Activated B cell treated with CpG ODN at 0.5 μM for 24 hours (primary cell): ENCODE measurements at places on chromosomes 12 and 14. TPM values are rescaled to one million over a fixed set of nuclear protein-coding genes. Genes with fewer than 3 reads are reported as not detected.

GRCh38 chr12:108232565-108232964, 103.5 kb downstream of the WSCD2 start:
- no peak for DNase-seq

DNA sequence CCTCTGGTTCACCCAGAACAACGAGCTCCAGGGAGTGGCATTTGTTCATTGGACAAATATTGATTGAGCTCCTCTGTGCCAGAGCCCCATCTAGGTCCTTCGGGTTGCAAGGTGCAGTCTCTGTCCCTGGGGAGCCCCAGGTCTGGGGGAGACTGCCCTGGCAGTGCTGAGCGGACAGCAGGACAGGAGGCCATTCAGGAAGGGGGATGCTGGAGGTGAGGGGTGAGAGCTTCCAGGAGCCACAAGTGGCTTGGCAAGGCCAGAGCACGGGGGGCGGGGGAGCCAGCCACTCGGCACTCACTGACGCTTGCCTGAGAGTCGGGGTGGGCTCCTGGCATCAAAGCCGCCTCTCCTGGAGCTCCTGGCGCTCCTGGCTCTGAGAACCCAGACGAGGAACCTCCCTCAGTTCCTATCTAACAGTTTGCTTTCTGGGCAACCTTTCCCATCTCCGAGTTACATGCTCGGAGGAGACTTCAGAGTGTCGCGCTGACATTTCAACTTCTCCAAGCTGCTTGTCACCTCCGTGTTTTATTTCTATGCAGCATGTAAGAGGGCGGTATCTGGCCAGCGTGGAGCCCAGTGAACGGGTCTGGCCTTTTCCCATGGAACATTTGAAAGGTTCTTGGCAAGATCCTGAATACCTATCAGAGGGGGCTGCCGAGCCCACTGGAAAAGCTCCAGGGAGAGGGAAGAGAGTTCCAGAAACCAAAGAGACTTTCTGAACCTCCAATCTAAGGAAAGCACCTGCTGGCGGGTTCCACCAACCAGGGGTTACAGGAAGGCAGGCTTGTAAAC, 62.0 kb upstream of the BCL11B start:
- no peak for DNase-seq

GRCh38 chr14:83913476-83913875, 1616.5 kb upstream of the FLRT2 start:
- no peak for DNase-seq

DNA sequence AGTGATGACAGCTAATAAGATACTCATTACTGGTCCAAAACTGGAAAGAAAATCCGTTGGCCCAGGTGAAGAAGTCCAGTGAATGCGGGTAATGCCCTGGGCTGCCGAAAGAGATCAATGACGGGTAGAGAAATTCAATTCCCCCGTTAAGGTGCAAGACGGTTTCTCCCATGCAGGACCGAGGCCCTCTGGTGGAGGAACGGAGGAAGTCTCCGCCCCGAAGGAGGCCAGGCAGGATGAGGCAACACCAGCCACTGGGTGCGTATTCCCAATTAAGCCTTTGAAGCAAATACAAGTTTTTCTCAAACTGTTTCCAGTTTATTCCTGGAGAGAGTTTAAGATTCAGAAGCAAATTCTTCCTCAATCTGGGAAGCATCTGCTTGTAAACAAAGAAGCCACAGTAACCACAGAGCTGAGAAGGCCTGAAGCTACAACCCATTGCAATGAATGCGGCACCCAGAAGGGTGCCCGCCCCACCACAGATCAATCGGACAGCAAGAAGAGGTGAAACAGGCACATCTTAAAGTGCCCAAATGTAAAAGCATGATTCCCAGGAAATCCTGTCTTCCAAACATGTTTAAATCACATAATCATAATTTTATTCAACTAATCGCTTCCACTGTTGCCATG, 118.5 kb downstream of the TTC7B start:
- peak; percentile 37 for DNase-seq

GRCh38 chr14:92877757-92878431, 45.1 kb upstream of the CHGA start:
- DNase-seq: no peak

DNA sequence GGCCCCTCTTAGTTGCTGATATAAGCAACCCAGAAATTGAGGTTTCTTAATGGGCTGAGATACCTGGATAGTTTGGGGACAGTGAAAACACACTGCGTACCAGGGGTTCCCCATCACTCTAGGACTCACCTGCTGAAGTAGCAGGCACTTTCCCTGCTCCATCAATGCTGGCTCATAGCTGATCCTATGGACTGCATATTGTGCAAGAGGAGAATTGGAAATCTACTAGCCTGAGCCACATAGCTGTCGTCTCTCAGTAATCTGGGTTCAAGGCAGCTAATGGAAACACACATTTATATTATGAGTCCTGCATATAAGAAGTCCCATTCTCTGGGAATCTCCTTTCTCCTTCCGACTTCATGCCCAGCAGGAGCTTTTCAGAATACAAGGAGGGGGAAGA, 7.3 kb upstream of the DUSP6 start:
- no peak for DNase-seq

- no peak for DNase-seq
Observed at GRCh38 chr14:31700282-31701074, 139.3 kb downstream of the NUBPL start.

DNA sequence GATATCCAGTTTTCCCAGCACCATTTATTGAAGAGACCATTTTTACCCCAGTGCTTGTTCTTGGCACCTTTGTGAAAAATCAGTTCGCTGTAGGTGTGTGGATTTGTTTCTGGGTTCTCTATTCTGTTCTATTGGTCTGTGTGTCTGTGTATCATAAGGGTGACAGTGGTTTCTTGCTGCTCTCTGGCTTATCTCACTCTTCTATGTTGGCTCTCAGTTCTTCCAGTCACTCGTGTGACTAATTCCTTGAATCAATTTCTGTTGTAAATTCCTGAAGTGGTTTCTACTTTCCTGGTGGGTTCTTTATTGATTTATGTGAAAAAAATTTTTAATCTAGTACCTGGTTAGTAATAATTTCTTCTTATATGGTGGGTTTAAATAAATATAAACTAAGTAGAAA, 58.3 kb downstream of the OTOGL start:
- DNase-seq: no peak

DNA sequence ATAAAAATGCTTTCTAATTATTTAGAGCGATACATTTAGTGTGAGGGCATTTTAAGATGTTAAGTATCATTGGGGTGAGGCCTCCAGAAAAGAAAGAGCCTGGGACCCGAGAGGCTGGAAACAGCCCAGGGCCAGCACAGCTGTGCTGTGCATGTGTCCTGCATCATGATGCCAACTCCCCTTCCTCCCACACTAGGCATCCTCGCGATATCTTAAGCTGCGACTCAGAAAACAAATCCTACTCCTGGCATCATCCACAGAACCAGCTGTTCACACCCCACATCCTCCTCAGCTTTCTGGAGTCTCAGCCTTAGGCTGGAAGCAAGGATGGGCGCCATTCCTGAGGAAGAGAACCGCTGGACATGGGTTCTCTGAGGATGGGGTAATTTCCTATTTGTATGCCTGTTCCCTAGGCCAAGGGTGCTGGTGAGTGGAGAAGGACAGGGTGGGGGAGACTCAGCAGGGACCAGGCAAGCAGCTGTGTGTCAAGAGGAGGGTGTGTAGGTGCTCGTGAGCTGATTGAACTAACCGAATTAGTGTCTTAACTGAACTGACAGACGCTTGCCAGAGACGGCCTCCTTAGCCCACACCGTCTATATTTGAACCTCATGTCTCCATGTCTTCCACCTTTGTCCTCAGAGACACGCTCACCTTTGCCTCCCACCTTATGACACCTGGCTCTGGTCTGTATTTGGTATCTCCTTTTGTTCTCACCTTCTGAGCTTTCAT, 15.6 kb upstream of the MCRS1 start:
- no peak for DNase-seq

- no peak for DNase-seq
Observed at GRCh38 chr14:23722675-23723074, 86.5 kb downstream of the DHRS2 start.

- DNase-seq: no peak
Observed at GRCh38 chr12:25051171-25051570, 102.3 kb upstream of the BCAT1 start.

DNA sequence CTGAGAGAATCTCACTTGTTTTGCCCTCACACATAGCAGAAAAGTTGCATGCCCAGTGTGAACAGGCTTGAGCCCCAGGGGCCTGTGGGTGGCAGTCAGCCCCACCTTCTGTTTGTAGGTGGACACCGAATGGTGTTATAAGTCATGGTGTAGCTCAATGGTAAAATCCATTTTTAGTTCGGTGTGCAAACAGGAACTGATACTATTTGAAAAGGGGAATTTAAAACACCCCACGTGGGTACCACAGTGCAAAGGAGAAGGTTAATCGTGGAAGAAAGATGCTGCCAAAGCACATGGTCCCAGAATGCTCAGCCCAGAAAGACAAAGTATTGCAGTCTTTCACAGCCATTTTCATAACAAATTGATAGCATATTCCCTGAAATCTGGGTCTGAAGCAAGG, 71.8 kb upstream of the GZMB start:
- no peak for DNase-seq

DNA sequence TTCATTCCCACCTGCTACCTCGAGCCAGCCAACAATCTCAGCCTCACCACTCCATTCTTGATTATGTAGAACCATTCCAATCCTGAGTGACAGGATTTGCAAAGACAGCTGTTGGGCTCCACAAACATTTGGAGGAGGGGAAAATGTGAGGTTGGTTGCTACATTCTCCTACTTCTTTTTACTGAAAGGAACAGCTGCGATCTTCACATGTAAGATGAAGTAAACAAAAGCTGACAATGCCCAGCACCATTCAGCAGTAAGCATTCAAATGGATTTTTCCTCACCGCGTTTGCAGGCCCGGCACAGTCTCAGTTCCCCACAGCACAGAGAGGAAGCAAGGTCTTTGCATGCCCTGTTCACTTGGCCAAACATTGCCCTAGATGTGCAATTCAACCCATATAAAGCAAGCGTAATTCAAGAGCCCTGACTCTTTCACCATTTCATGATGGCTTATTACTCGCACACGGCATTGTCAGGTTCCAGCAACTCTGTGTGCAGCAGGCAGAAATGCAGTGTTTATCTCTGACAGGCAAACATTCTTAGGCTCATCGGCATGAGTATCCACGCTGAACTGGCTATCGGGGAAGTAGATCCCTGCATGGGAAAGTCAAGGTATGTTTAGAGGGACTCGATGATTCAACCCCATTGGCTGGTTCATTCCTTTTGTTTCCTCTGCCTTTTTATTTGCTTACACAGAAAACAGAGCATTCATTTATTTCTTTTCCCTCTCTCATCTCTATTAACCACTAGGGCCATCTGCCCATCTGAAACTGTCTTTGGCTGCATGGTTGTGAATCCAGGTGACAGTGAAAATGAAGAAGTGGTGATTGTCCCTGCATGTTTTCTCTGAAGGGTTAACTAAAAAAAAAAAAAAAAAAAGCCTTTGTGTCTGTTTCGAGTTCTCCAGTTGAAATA, 236.1 kb upstream of the PLEKHG7 start:
- DNase-seq: peak; percentile 51

GRCh38 chr14:88049266-88049665, 44.3 kb downstream of the GPR65 start:
- DNase-seq: no peak

- no peak for DNase-seq
Observed at GRCh38 chr12:122126342-122126635, 47.7 kb downstream of the IL31 start.

DNA sequence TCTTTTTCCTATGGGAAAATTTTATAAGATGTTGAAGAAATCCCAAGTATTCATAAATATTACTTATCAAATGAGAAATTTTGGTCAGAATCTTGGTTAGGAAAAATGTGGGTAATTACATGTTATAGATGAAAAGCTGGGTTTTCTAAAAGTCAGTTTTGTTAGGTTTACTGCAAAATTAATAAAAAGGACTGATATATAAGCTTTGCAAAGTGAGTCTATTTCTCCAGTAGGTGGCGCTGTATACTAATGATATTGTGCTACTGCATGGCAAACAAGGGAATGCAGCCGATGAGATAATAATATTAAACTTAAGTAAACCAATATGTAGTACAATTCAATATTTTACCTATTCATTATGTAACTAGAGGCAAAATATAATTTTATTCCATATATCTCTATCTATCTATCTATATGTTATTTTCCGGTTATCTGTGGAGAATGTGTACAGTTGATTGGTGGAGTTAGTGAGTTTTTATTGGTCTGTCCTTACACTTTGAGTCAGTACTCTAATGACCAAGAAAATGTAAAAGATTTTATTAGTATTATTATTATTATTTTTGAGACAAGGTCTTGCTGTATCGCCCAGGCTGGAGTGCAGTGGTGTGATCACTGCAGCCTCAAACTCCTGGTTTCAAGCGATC, 32.9 kb downstream of the MIPOL1 start:
- DNase-seq: no peak

DNA sequence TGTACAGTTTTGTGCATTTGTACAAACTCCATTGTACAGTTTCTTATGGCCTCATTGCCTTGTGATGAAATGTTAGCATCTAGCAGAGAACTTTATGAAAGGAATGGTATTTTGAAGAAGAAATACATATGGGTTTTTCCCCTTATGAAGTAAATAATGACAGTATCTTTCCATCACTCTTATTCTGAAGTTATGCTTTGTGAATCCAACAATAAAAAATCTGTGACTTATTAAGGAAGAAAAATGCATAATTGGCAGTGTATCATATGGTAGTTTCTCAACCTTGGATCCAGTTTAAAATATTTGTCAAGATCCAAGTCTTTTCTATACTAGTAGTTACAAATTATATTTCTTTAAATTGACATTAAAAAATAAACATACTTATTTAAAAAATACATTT, 859.1 kb upstream of the FLRT2 start:
- no peak for DNase-seq

GRCh38 chr12:41709463-41710285, 435.0 kb downstream of the GXYLT1 start:
- DNase-seq: no peak

DNA sequence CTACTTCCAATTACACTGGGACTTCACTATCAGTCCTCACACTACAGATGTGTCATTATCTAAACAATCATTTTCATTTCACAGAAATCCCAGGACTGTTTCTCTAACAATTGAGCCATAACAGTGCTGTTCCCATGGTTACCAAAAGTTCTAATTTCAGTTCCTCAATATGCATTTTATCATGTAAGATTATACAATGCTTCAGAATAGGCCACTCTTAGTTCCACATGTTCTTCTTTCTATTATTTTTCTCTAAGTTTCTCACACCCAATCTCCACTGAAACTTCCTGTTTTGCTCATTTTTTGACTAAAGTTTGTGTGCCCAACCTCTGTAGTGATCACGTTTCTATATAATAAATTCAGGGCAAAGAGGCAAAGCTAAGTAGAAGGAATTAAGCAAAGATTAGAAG, 185.8 kb downstream of the DUSP6 start:
- no peak for DNase-seq

- DNase-seq: no peak
Observed at GRCh38 chr14:70343141-70343540, 16.3 kb downstream of the COX16 start.

Gene IFNG-AS1
- 2.0 and 3.2 TPM in 2 replicates for total RNA-seq

Gene LRCOL1
- not detected in 2 replicates for total RNA-seq

Gene GLT1D1
- total RNA-seq: not detected in 2 replicates

Gene BRI3BP
- 14.5 and 14.6 TPM in 2 replicates for total RNA-seq

Gene CARMIL3
- 3.5 and 3.9 TPM in 2 replicates for total RNA-seq

Gene TMEM132D
- not detected in 2 replicates for total RNA-seq
